ENCODE measurements at places on chromosomes 12 and 14.

GRCh38 chr14:34310724-34311123 lies 151.3 kb downstream of the SPTSSA start:
- DNase-seq, result no peak

- no peak for DNase-seq
Measured at GRCh38 chr14:65664436-65664835, 251.9 kb downstream of the FUT8 start.

DNA sequence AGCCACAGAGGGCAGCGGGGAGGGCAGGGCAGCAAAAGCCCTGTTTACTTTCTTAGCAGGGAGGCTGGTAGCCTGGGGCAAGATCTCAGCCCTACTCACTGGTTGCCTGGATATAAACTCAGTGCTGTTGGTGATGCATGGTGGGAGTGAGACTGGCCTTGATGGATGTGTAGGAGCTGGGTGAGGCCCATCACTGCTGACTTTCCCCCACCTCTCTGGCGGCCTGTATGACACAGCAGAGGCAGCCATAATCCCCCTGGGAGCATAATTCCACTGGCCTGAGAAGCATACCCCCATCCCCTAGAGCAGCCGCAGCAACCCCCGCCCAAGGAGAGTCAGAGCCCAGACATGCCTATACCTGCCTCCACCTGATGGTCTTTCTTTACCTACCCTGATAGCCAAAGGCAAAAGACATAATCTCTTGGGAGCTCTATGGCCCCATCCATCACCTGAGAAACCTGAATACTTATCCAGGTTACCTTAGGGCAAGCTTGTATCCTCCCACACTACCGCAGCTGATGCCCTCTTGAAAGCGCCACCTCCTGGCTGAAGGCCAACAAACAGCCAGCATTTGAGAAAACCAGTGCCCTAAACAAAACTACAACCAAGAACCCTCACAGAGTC lies 59.3 kb downstream of the DNAI7 start:
- DNase-seq, result peak; percentile 29

GRCh38 chr12:53505086-53505485 lies 2.2 kb downstream of the NPFF start:
- no peak for DNase-seq

DNA sequence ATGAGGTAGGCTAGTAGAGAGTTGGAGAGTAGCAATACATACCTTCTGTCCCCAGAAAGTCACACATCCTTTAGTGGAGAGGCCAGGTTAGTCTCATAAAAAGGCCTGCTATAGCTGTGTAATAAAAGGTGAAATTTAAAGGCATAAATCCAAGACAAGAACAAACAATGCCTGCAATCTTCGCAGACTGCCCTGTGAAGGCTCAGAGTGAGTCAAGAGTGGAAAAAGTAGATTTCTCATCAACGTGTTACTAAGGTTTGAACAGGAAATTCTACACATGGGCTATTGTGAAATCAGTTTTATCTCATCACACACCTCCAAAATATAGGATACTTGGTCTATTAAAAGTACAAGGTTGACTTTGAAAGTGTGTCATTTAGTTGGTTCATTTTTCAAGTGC lies at the start of gene KLRC1:
Gene KLRC1 (minus strand): TSS at position 222 of the 400 bp plus-strand sequence. CDS start 2,221 bp downstream, outside the sequence.
- no peak for DNase-seq

DNA sequence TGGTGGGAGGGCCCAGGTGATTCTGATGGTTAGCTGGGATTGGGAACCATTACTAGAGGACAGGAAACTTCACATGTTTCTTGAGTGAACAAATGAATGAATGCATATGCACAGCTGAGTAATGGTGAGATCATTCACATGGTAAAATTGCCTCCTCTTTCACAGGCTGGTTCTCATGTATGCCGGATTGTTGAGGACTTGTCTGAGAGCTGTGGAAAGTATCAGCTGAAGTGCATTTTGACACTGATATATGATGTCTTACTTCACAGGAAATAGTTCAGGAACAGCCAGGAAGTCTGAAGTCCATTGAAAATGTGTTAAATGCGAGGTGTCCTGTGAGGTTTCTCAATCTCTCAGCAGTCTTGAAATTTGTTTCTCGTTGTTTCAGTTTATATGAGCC lies 77.6 kb upstream of the DACT1 start:
- no peak for DNase-seq

DNA sequence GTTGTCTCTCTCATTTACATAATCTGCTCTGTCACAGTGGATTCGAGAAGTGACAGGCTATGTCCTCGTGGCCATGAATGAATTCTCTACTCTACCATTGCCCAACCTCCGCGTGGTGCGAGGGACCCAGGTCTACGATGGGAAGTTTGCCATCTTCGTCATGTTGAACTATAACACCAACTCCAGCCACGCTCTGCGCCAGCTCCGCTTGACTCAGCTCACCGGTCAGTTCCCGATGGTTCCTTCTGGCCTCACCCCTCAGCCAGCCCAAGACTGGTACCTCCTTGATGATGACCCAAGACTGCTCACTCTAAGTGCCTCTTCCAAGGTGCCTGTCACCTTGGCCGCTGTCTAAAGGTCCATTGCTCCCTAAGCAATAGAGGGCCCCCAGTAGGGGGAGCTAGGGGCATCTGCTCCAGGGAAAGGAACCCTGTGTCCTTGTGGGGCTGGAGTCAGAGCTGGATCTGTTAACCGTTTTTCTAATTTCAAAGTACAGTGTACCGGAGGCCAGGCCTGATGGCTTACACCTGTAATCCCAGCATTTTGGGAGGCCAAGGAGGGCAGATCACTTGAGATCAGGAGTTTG lies 5.1 kb downstream of the ERBB3 start:
- peak; percentile 47 for DNase-seq
